GM23248 (cell line): ENCODE measurements at places on chromosomes 1 and 21.

DNA sequence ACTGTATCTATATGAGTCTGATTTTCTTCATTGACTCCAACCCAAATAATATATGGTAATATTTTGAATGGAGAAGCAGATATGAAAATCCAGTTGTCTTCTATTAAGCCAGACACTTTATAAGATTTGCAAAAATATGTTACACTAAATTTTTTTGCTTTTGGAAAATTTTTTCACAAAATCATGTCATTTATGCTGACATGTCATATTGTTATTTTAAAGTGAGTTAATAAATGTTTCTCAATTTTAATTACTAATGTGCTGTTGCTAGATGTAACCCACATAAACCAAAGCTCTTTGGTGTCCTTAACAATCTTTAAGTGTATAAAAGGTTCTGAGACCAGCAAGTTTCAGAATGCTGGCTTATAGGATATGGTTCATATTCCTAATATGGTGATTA is 142.5 kb downstream of the HS2ST1 start:
- no peak for DNase-seq

GRCh38 chr1:116178837-116179236 is 67.6 kb downstream of the MAB21L3 start:
- no peak for DNase-seq

- peak; percentile 10 for DNase-seq
These were observed 55.3 kb upstream of the HSPA13 start for GRCh38 chr21:14438211-14438610.

- DNase-seq = peak; percentile 26
These were observed 20.6 kb upstream of the FCGR2A start for GRCh38 chr1:161484613-161485012.

DNA sequence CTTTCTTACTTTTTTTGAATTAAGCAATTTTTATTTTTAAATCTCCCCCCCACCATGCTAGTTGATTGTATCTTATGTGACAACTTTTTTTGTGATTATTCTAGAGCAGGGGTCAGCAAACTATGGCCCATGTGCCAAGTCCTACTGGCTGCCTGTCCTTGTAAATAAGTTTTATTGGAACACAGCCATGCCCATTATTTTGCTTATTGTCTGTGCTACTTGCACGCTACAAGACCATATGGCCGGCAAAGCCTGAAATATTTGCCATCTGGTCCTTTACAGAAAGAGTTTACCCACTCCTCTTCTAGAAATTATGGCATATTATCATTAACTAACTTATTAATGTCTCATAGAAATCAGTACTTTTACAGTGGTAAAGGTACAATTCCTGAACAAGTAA is 51.7 kb downstream of the AK5 start:
- no peak for DNase-seq

- peak; percentile 7 for DNase-seq
These were observed 222.4 kb upstream of the B3GALT2 start for GRCh38 chr1:193408782-193409293.
